ENCODE measurements at places on chromosomes 1 and 21. TPM values are rescaled to one million over a fixed set of nuclear protein-coding genes. Genes with fewer than 3 reads are reported as not detected.

The SPATA21 gene
- not detected for total RNA-seq

The S100A3 gene
- total RNA-seq: not detected

The CHI3L1 gene
- 0.95 TPM for total RNA-seq

The ADGRB2 gene
- total RNA-seq: 7.1 TPM

- no peak for DNase-seq
Measured at GRCh38 chr1:9149837-9150581, 21.1 kb upstream of the GPR157 start.

GRCh38 chr21:45270306-45270821, 17.3 kb downstream of the POFUT2 start:
- no peak for DNase-seq

- no peak for DNase-seq
Measured at GRCh38 chr1:54927472-54928240, 40.7 kb upstream of the DHCR24 start.

DNA sequence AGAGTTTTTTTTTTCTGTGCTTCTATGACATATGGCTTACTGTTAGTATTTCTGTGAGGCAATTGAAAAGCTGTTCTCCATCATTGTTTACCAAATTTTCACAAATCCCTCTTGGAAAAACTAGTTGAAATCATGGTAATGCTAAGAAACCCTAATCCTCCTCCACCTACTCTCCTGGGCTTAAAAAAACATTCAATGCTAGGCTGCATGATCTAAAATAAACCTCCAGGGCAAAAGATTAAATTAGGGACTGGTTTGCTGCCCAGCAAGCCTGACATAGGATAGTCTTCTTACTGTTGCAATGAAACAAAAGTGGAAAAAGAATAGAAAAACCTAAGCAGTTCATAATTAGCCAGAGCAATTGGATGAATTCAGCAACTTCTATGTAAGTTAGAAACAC, 16.1 kb downstream of the C1orf52 start:
- peak; percentile 6 for DNase-seq

DNA sequence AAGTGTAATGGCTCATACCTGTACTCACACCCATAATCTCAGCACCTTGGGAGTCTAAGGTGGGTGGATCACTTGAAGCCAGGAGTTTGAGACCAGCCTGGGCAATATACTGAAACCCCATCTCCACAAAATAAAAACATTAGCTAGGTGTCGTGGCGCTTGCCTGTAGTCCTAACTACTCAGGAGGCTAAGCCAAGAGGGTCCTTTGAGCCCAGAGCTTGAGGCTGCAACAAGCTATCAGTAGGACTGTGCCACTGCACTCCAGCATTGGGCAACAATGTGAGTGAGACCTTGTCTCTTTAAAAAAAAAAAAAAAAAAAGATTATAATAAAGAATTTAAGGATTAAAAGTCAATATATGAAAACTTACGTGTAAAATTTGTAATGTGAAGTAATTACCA, 11.7 kb downstream of the BPNT1 start:
- no peak for DNase-seq

GRCh38 chr1:115283249-115283648, 54.8 kb downstream of the NGF start:
- no peak for DNase-seq

DNA sequence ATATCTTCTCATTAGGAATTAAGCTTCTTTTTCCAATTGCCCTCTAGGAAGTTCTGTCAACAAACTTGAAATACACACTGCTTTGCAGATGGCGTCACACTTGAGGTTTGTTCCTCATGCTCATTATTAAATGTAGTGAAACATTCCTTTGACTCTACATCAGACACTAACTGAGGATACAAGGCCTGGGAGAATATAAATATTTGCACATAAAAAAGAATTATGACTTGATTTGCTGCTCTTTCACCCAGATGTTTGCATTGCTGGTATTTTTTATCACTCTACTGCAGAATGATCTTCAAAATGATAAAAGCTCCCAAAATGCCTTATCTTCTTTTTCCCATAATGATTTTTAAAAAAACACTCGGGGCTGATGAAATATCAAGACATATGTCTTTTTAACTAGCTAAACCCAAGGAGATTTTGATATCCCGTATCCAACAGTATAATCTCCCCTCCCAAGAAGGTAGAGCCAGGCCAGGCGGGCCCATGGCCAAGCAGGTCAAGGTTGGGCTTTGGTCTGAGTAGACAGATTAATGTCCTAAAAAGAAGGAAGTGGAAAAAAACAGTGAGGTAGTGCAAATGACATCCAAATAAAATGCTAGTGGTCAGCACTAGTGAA, 264.6 kb downstream of the HHIPL2 start:
- DNase-seq: no peak

- DNase-seq: no peak
Measured at GRCh38 chr1:176853503-176853902, 311.0 kb downstream of the ASTN1 start.

- DNase-seq: no peak
Measured at GRCh38 chr1:167454304-167454893, 63.9 kb downstream of the CD247 start.

- no peak for DNase-seq
Measured at GRCh38 chr21:16258844-16259611, 529.2 kb downstream of the USP25 start.

GRCh38 chr1:156153362-156153761, at the start of gene SEMA4A:
Gene SEMA4A (plus strand): TSS chr1:156153585. CDS start chr1:156154579, 994 bp downstream.
- no peak for DNase-seq

DNA sequence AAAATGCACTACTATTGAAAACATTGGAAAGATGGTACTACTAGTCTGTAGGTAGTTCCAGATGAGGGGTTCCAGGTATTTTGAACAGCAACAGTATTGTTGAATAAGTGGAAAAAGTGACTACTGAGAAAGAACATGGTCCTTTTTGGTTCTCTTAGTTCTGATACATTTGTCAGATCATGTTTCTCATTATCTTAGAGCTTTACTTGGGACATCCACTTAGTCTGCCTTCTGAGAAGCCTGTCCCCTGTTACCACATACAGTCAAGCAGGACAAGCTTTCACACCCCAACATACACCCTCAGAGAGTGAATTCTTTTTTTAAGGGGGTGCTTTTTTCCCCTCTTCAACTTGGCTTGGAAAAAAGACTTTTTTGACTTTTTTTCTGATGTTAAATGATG, 41.0 kb upstream of the MACF1 start:
- DNase-seq: no peak

DNA sequence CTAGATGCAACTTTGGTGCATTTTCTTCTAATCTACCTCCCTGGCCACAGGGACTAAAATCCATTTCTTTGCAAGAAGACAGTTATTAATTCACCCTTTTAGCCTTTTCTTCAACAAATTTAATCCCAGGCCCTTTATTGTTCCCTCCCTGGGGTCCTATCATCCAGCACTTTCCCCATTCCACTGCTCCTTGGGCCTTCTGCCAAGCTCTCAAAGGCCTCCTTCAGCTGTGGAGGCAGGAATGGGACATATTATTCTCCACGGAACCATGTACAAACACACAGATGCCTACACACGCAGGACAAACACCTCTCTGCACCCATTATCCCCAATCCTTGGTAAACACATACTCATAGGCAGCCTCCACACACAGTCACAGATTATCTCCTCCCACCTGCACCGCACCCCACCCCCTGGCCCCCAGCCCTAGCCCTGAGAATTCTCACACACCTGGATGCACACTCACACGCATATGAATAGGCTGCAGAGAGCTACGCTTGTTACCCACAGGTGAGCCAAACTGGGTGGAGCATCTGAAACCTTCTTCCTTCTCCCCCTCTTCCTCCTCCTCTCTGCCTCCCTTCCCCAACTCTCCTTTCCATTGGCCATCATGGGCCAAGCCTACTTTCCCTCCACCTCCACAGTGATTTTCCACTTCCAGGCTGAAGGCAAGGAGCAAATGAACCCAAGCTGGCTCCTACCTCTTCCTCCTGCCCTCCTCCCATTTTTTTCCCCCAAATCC, 11.7 kb downstream of the TAGLN2 start:
- DNase-seq: no peak

DNA sequence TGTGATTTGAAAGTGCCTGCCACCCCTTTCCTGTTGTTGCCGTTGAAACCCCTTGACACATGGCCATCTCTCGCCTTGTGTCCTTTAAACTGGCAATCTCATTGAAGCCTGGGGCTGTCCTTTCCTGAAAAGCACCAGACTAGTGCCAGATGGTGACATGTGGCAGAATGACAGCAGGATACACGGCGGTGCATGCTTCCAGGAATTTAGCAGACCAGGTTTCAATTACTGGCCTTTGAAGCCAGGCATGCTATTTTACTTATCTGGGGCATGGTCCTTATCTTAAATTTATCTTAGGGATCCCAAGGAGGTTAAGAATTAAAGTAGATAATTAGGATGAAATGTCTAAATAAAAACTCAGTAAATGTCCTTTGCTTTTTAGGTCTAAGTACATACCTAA, 15.2 kb downstream of the PLPPR4 start:
- no peak for DNase-seq

- peak; percentile 84 for DNase-seq
Measured at GRCh38 chr21:18951271-18952038, 547.9 kb upstream of the TMPRSS15 start.

DNA sequence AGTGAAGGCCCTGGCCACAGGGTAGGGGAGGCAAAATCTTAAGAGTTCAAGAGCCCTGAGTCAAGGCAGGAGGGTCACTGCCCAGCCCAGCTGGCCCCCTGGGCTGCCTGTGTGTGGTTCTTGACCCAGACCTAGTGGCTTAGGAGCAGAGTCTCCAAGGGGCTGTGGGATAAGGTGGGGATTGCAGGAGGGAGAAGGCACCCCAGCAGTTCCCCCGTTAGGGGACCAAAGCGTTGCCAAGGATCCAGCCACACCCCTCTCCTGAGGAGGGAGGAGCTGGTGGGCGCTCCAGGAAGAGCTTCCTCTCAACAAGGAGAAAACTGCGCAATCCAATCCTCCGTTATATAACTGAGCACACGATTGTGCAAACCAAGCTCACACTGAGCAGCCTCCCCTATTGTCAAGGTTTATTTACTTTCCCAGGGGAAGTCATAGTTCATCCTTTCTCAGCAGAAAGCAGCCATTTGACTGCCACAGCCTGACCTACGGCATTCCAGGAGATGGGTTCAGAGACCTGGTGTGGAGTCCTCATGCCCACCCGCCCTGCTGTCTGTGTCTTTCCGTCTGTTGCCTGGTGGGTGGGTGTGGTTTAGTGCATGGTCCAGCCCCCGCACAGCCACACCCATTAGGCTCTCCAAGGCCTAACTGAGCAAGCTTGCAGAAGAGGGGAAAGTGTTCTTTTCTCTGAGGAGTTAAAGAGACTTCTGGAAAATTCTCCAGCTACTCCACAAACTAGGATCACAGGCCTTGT, 3.5 kb downstream of the EPHX1 start:
- peak; percentile 37 for DNase-seq

DNA sequence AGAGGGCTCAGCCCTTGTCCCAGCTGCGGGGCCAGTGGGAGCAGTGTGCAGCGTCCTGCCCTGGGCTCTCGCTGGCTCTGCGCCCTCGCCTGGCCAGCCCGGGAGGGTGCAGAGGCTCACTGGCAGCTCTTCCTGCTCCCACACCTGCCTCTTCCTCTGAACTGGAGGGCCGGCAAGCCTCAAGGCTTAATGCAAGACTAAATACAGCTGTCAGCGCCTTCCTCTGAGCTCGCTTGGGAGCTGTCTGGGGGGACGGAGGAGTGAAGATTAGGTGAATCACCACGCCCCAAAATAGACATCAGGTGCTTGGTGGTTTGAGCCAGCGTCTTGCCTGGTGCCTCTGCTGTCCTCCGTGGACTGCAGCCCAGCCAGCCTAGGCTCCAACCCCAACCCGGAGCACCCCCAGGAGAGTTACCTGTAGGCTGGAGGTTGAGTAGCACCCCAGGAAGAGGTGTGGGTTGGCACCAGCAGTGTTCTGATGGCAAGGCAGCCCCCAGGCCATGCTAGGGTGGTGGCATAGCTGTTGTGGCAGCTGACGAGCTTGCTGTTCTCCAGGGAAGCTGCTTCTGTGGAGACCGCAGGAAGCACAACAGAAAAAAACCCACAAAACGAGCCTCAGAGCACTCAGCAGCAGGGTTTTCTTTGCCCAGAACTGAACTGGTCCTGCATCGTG, 36.9 kb downstream of the UMODL1 start:
- DNase-seq: peak; percentile 81

DNA sequence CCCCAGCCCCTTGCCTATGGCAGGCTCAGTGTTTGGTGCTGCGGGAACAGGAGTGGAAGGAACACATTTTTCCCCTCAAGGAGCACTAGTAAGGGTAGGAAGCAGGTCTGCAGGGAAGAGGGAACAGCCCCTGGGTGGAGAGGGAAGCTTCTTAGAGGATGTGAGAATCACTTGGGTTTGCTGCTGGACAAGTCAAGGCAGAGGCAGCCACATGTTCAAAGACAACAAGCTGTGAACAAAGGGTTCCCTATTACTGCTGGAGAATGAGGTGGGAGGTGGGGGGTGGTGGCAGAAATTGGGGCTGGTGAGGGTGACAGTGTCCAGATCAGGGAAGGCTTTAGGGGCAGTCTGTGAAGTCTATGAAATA, 24.8 kb upstream of the CITED4 start:
- DNase-seq: no peak

DNA sequence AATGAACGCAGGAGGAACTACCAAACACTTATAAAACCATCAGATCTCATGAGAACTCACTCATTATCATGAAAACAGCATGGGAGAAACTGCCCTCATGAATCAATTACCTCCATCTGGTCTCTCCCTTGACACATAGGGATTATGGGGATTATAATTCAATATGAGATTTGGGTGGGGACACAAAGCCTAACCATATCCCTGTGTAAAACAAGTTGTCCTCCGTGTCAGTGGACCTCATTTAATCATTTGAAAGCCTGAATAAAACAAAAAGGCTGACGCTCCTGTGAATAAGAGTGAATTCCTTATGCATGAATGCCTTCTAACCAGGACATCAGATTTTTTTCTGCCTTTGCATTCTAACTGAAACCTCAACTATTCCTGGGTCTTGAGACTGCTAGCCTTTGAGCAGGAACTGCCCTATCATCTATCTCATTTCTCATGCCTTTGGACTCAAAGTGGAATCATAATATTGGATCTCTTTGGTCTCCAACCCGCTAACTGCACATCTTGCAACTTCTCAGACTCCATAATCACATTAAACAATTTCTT, 648.8 kb downstream of the ADGRL2 start:
- DNase-seq: peak; percentile 25

DNA sequence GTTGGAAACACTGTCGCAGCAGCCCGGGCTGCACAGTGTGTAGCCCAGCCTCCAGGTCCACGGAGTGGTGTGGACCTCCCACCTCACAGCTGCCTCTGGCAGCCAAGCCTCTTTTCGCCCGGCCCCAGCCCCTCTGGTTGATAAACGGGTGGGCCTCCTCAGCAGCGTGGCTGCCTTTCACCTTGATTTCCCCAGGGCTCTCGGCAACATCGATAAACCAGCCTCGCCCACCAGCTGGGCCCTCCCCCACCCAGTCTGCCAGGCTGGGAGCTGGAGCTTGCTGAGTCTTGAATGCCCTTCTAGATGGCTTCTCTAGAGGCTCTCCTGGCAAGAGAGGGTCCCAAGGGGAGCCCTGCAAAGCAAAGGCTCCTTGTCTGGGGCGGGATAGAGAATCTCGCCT, 31.0 kb upstream of the LHX4 start:
- no peak for DNase-seq

GRCh38 chr1:15385420-15385819, 24.3 kb upstream of the EFHD2 start:
- no peak for DNase-seq

All from neural progenitor cell (in vitro differentiated cells).